H9 (cell line): ENCODE measurements at places on chromosomes 6 and 20.

- no peaks in the 10 kb centered on the region for H3K36me3 ChIP-seq
- H3K27ac ChIP-seq: no peak overlapping the region
- no peak for DNase-seq
Measured at GRCh38 chr6:145749632-145750031, 14.3 kb upstream of the EPM2A start.

- DNase-seq: peak; percentile 85
- H3K27ac ChIP-seq: no peak overlapping the region
- no peak overlapping the region for H3K4me3 ChIP-seq
- no peaks in the 10 kb centered on the region for H3K4me1 ChIP-seq
- H3K27me3 ChIP-seq: peaks cover 81% of the 10 kb centered on the region
Measured at GRCh38 chr6:108174371-108175175, 8.8 kb downstream of the NR2E1 start.

DNA sequence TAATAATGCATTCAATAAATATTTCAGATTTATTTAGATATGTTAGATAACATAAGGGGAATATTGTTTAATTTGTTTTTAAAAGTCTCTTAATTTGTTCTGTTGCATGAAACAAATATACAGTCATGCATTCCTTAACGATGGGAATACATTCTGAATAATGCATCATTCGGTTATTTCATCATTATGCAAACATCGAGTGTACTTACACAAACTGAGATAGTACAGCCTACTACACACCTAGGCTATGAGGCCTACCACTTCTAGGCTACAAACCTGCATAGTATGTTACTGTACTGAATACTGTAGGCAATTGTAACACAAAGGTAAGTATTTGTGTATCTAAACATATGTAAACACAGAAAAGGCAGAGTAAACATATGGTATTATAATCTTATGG, 118.7 kb downstream of the EPHA7 start:
- no peak overlapping the region for H3K4me3 ChIP-seq
- no peaks in the 10 kb centered on the region for H3K36me3 ChIP-seq
- H3K27me3 ChIP-seq: no peaks in the 10 kb centered on the region
- DNase-seq: no peak
- H3K4me1 ChIP-seq: no peaks in the 10 kb centered on the region; the same call in 1 of the 2 replicates

GRCh38 chr6:97669191-97670031, 386.4 kb upstream of the MMS22L start:
- H3K4me1 ChIP-seq: no peaks in the 10 kb centered on the region; the same call in 1 of the 2 replicates
- DNase-seq: peak; percentile 35
- H3K27me3 ChIP-seq: no peaks in the 10 kb centered on the region
- no peaks in the 10 kb centered on the region for H3K36me3 ChIP-seq
- no peak overlapping the region for H3K27ac ChIP-seq

DNA sequence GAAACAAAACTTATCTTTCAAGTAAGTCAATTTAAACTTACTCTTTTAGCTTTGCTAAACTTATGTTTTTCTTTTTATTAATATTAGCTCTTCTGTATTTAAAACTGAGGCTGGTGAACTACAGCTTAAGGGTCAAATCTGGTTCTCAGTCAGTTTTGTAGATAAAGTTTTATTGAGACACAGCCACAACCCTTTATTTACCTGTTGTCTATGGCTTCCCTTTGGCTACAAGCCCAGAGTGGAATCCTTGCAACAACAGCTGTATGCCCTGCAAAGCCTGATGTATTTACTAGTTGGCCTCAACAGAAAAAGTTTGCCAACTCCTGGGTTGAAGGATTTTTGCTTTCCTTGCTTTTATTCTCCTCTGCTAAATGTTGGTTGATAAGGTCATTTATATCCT, 491.4 kb upstream of the RNF217 start:
- H3K4me1 ChIP-seq: no peaks in the 10 kb centered on the region; the same call in 1 of the 2 replicates
- H3K27ac ChIP-seq: no peak overlapping the region
- no peaks in the 10 kb centered on the region for H3K36me3 ChIP-seq
- no peak for DNase-seq

DNA sequence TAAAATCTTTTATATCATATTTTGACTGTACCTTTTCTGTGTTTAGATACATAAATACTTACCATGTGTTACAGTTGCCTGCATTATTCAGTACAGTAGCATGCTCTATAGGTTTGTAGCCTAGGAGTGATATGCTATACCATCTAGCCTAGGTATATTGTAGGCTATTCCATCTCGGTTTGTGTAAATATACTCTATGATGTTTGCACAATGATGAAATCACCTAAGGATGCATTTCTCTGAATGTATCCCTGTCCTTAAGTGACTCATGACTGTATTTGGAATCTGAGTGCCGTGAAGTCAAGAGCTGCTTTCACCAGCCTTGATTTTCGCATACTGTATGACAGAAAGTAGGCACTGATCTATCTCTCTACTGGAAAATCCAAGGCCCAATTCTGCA, 129.9 kb downstream of the UTRN start:
- DNase-seq: no peak
- H3K36me3 ChIP-seq: no peaks in the 10 kb centered on the region
- H3K27me3 ChIP-seq: no peaks in the 10 kb centered on the region
- no peak overlapping the region for H3K4me3 ChIP-seq
- H3K4me1 ChIP-seq: no peaks in the 10 kb centered on the region

GRCh38 chr6:21836772-21837425, 243.3 kb downstream of the SOX4 start:
- no peak for DNase-seq
- no peaks in the 10 kb centered on the region; the same call in 1 of the 2 replicates for H3K27me3 ChIP-seq
- peak overlapping the region; percentile 51 for H3K27ac ChIP-seq
- H3K36me3 ChIP-seq: peaks cover 15% of the 10 kb centered on the region
- peak overlapping the region; percentile 62 for H3K4me3 ChIP-seq
- peaks cover 13% of the 10 kb centered on the region for H3K4me1 ChIP-seq

GRCh38 chr6:166286839-166287271, 21.3 kb downstream of the PRR18 start:
- no peak overlapping the region for H3K4me3 ChIP-seq
- no peaks in the 10 kb centered on the region for H3K4me1 ChIP-seq
- no peak overlapping the region for H3K27ac ChIP-seq
- no peaks in the 10 kb centered on the region for H3K36me3 ChIP-seq
- H3K27me3 ChIP-seq: no peaks in the 10 kb centered on the region; the same call in 1 of the 2 replicates

- H3K4me1 ChIP-seq: no peaks in the 10 kb centered on the region
- no peaks in the 10 kb centered on the region for H3K27me3 ChIP-seq
- H3K27ac ChIP-seq: no peak overlapping the region
- H3K4me3 ChIP-seq: no peak overlapping the region
- H3K36me3 ChIP-seq: peaks cover 9% of the 10 kb centered on the region; the same call in 2 of the 3 replicates
Measured at GRCh38 chr20:18144541-18145099, 7.0 kb downstream of the KAT14 start.

GRCh38 chr6:144601221-144601620, 316.1 kb downstream of the UTRN start:
- no peak overlapping the region for H3K4me3 ChIP-seq
- H3K27ac ChIP-seq: no peak overlapping the region
- no peaks in the 10 kb centered on the region for H3K27me3 ChIP-seq
- H3K36me3 ChIP-seq: peaks cover 68% of the 10 kb centered on the region
- H3K4me1 ChIP-seq: no peaks in the 10 kb centered on the region

DNA sequence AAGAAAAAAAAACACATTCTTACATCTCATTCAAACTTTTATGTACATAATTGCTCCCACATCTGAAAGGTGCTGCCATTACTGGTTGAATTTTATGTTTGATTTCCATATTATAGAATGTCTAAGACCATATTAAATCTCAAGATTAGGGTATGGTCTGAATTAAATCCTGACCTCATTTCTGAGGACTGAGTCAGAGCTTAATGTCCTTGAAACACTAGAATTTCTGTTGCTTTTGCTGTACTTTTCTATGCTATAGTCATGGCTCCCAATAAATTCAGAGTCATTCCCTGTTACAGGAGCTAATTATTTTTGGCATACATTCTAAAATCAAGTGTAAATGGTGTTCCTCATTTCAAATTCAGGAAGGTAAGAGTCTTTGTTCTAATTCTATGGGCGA, 285.3 kb upstream of the MANEA start:
- no peak overlapping the region for H3K27ac ChIP-seq
- H3K4me3 ChIP-seq: no peak overlapping the region
- no peaks in the 10 kb centered on the region for H3K4me1 ChIP-seq
- no peaks in the 10 kb centered on the region for H3K27me3 ChIP-seq
- DNase-seq: no peak

DNA sequence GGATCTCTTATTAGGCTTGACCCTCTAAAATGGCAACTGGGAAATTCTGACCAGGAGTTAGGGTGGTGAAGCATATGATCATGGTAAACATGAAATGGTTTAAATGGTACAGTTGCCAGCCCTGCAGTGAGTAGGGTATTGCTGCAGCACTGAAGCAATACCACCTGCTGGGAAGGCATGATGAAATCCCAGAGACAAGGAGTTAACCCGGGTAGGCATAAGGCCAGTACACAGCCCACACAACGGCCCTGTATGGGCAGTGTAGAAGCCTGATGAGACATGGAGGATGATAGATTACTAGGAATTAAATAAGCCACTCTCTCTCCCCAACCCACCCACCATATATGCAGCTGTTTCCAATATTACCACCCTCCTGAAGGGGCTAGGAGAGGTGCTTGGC, 197.4 kb upstream of the MOCS1 start:
- no peaks in the 10 kb centered on the region for H3K27me3 ChIP-seq
- H3K4me1 ChIP-seq: no peaks in the 10 kb centered on the region
- no peaks in the 10 kb centered on the region for H3K36me3 ChIP-seq
- H3K27ac ChIP-seq: no peak overlapping the region
- H3K4me3 ChIP-seq: no peak overlapping the region
